ENCODE measurements at places on chromosomes 2 and 18. TPM values are rescaled to one million over a fixed set of nuclear protein-coding genes. Genes with fewer than 3 reads are reported as not detected.
A peak's percentile ranks its signal among the peaks of the same experiment; 100 is the strongest.

The CXCR2 gene
- total RNA-seq, result 1.6 TPM

The ZNF407 gene
- total RNA-seq, result 6.8 TPM

DNA sequence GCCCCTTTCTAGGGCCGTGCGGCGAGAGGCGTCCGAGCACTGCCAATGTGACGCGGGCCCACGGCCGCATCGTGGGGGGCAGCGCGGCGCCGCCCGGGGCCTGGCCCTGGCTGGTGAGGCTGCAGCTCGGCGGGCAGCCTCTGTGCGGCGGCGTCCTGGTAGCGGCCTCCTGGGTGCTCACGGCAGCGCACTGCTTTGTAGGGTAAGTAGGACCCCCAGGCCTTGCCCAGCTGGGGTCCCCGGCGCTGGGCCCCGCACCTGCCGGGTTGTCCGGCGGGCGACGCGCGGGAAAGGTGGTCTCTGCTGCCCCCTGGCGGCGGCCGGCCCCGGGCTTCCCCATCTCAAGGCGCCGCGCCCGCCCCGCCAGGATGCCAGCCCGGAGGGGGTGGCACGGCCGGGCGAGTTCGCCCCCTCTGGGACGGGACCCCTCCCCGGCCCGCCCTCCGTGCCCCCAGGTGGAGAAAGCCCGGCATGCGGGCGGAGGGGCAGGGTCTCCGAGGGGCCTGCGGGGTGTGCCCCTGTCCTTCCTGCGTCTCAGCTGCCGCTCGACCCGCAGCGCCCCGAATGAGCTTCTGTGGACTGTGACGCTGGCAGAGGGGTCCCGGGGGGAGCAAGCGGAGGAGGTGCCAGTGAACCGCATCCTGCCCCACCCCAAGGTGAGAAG is 1.9 kb downstream of the PRSS56 start:
- no peak overlapping the region for H3K27ac ChIP-seq
- peak; percentile 94 for DNase-seq
- peak overlapping the region; percentile 55 for H3K4me3 ChIP-seq
- no peaks in the 10 kb centered on the region for H3K4me1 ChIP-seq
- H3K36me3 ChIP-seq, result no peaks in the 10 kb centered on the region

DNA sequence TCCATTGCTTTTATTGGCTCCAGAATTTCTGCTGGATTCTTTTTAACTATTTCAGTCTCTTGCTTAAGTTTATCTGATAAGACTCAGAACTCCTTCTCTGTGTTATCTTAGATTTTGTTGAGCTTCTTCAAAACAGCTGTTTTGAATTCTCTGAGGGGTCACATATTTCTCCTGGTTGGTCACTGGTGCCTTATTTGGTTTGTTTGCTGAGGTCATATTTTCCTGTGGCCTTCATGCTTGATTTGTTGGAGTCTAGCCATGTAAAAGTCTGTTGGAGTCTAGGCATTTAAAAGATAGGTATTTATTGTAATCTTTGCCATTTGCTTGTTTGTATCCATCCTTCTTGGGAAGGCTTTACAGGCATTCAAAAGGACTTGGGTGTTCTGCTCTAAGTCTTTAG is 398.7 kb downstream of the DSEL start:
- H3K4me3 ChIP-seq, result no peak overlapping the region
- no peak overlapping the region for H3K27ac ChIP-seq
- H3K27me3 ChIP-seq, result no peaks in the 10 kb centered on the region
- no peaks in the 10 kb centered on the region for H3K36me3 ChIP-seq

- no peak for DNase-seq
- peaks cover 2% of the 10 kb centered on the region for H3K36me3 ChIP-seq
- no peak overlapping the region for H3K27ac ChIP-seq
- no peaks in the 10 kb centered on the region for H3K27me3 ChIP-seq
- H3K4me3 ChIP-seq, result no peak overlapping the region
- H3K4me1 ChIP-seq, result peaks cover 4% of the 10 kb centered on the region
Measured at GRCh38 chr18:35861367-35862118, 110.9 kb upstream of the RMP24 start.

- no peaks in the 10 kb centered on the region for H3K27me3 ChIP-seq
- no peak overlapping the region for H3K27ac ChIP-seq
- H3K4me1 ChIP-seq, result 0 out of 2 replicates have a peak, but pooled peaks cover 1% of the 10 kb centered on the region
- H3K4me3 ChIP-seq, result no peak overlapping the region
- no peak for DNase-seq
Measured at GRCh38 chr2:208175840-208176153, 12.4 kb upstream of the CRYGA start.

DNA sequence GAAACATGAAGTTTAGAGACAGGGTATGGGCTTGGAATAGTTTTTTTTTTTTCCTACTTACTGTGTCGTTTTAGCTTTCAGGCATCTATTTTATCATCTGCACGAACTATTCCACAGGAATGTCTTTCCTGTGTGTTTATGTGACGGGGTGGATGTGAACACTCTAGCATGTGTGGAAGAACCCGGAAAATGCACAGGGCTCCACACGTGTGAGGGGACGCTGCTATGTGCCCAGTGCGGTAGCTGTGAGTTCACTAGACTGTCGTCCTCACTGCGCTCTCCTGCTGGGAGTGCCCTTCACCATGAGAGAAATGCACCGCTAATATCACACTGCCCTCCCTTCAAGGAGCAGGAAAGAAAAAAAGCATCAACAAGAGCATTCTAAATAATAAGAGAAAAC is 250.8 kb upstream of the PXDN start:
- H3K4me3 ChIP-seq, result no peak overlapping the region

The CCDC74A gene
- total RNA-seq, result 14.9 TPM

The APOB gene
- 0.61 TPM for total RNA-seq

DNA sequence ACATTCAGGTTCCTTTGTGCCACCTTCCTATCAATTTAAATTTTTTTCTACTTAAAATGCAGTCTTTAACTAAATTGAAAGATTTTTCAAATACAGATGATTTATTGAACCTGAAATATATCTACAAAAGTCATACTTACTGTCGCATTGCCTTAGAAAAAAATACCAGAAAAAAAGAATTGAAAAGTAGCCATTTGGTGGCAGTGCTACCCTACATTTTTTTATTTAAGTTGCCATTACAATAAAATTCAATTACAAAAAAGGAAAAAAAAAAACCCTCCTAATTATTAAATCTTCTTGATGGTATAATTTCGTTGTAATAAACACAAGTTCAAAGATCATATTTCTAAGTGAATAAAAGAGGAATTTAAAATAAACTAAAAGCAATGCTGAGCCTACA is 43.4 kb downstream of the DSC3 start:
- no peaks in the 10 kb centered on the region for H3K36me3 ChIP-seq
- no peak overlapping the region for H3K4me3 ChIP-seq
- H3K4me1 ChIP-seq, result no peaks in the 10 kb centered on the region
- DNase-seq, result no peak
- H3K27me3 ChIP-seq, result no peaks in the 10 kb centered on the region

- no peaks in the 10 kb centered on the region for H3K4me1 ChIP-seq
- H3K27ac ChIP-seq, result no peak overlapping the region
- no peak overlapping the region for H3K4me3 ChIP-seq
- DNase-seq, result no peak
- H3K27me3 ChIP-seq, result no peaks in the 10 kb centered on the region
Measured at GRCh38 chr2:10800163-10800562, 12.4 kb downstream of the PDIA6 start.

DNA sequence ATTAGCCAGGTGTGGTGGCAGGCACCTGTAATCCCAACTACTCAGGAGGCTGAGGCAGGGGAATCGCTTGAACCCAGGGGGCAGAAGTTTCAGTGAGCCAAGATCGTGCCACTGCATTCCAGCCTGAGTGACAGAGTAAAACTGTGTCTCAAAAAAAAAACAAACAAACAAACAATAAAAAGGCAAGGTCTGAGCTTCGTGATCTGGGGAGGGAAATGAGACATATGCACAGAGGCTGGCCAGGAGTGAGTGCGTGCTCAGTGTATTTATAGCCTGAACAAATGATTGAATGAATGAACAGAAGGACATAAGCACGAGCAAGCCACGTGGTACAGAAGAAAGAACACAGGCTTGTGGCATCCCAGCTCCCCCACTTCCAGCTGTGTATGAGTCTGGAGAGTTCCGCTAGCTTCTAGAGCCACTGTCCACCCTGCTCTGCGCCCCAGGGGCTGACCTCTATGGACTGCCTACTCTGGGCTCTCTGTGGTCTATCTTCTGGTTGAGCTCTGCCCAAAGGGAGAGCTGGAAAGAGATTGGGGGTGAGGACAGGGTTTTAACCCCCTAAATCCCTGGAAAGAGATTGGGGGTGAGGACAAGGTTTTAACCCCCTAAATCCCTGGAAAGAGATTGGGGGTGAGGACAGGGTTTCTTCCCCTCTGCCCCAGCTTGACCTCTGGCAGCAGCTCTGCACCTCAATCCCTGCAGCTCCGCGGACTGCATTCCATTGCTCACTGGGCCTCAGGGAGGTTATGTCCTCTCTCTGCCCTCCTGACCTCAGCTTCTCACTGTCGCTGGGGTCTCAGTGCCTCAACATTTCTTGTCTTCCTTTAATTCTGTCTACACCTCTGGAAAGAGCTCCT is 11.0 kb upstream of the ROCK2 start:
- DNase-seq, result no peak
- no peak overlapping the region for H3K4me3 ChIP-seq
- H3K36me3 ChIP-seq, result no peaks in the 10 kb centered on the region
- H3K4me1 ChIP-seq, result no peaks in the 10 kb centered on the region
- no peaks in the 10 kb centered on the region for H3K27me3 ChIP-seq

The TANK gene
- 19.7 TPM for total RNA-seq

The BCL2 gene
- total RNA-seq, result 4.5 TPM

DNA sequence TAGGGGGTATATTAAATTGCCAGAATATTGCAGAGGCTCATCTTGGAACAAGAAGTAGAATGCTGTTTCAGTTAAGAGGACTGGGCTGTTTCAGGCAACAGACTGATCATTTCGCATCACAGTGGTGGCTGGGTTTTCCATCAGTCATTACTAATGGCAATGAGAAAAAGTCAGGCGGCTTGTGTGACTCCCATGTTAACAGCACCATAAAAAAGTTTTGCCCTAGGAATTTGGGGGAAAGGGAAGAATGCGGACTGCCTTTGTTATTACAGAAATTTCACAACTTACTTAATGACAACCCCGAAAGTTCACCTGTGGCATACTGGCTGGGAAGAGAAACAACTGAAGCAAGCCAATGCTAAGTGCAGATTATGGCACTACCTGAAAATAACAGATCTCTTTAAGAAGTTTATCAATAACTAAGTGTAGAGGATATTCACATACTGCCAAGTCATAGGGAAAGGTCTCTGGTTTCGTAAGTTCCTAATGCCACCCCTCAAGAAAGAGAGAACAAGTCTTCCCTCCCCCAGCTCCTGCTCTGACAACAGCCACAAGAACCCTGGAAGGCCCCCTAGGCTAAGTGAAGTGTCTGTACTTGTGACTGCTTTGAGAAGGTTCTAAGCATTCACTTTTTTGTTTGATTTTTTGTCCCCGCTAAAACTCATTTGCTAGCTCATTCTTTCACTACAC is 40.5 kb upstream of the AP1S3 start:
- peaks cover 15% of the 10 kb centered on the region for H3K36me3 ChIP-seq
- no peaks in the 10 kb centered on the region for H3K4me1 ChIP-seq
- no peak for DNase-seq
- no peaks in the 10 kb centered on the region for H3K27me3 ChIP-seq
- H3K4me3 ChIP-seq, result no peak overlapping the region

GRCh38 chr18:80109676-80110078 is 615 bp downstream of the ADNP2 start:
- H3K27ac ChIP-seq, result no peak overlapping the region
- peak; percentile 71 for DNase-seq
- no peaks in the 10 kb centered on the region for H3K36me3 ChIP-seq
- H3K4me3 ChIP-seq, result peak overlapping the region; percentile 88

Data from H1 (cell line).